ENCODE measurements at places on chromosomes 2 and 18.

GRCh38 chr18:31101183-31102024 lies 817 bp downstream of the DSC2 start:
- peak; percentile 83 for DNase-seq

DNA sequence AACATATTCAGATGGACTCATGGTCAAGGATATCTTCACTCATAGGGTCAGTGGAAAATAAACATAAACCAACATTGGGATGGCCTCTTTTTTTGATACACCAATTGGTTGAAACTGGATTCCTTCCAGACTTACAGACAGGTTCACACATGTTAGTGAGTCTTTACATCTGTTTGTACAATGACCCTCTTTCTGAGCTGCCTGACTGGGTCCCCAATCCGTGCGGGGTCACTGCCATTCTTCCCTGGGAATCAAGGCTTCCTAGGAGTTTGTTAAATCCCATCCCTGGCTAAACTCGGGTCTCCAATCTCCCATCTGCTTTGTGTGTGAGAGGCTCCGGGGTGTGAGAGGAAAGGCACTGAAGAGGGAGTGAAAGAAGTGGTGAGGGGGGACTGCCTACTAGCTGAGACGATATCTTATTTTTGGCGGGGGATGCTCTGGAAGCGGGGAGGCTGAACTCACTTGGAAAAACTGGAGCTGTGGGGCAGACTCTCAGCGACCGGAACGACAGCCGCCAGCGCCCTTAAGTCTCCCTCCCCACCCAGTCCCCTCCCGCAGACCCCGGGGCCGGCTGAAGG lies 487 bp downstream of the STARD6 start:
- DNase-seq = no peak

GRCh38 chr2:83650898-83651297 lies 808.2 kb downstream of the SUCLG1 start:
- no peak for DNase-seq

DNA sequence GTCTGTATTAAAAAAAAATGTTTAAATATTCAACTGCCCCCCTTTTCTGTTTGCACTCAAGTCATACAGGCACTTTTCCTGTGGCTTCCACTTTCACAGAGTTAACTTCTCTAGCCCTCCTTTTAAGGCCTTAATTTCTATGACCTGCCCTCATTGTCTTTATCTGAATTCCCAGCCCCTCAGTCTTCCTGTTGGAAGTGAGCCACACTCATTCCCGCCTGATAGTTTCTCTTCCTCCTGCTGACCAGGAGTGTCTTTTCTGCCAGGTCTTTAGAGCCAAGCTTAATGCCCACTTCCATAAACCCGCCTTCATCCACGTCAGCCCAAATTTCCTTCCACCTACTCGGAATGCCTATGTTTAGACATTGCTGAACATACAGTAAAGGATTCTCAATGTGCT lies 10.5 kb downstream of the COPS8 start:
- DNase-seq = no peak

GRCh38 chr18:58909521-58909920 lies 44.8 kb downstream of the ZNF532 start:
- no peak for DNase-seq

DNA sequence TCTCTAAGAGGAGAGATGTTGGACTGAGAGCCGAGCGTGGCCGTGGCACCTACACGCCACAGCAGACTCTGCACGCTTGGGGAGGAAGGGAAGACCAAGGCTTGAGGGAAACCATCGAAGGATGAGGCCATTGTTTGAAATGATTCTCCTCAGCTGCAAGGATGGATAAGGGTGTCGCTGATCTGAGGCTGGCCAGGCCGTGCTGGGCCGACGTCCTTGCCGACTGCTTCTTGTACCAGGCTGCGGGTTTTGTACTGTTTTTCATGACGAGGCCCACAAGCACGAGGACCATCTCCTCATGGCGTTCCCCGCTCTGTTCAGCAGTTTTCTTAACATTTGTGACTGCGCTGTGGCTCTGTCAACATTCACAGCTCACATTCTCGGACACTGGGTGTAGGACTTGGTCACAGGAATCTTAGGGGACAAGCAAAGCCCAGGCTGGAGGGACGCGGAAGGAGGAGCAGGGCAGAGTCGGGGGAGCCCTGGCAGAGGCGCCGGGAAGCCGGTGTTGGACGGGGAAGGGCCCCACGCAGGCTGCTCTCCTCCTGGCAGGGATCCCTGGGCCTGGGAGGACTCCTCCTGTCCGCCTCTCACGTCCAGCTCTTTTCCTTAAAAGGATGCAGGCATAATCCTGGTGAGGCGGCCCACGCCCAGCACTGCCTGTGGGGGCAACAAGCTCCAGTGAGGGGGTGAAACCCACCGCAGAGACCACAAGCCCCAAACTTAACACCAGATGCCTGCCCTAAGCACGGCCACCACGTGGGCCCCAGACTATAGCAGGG lies 259.0 kb upstream of the SALL3 start:
- DNase-seq = no peak

DNA sequence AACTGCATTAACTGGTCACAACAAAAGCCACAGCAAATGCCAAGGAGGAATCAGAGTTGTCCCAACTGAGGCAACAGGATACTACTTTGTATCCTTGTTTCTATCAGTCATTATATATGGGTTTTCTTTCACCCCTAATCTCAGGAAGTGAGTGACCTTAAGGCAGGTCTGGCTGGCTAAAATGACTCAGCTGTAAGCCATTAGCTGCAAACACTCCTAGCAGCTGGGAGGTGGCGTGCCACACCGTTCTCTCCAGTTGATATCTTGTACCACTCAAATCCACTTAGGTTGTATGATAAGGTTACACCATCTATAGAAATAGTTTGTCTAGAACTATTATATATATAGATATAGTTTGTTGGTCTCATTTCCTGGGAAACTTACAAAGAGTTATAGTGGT lies 171.1 kb upstream of the MC4R start:
- no peak for DNase-seq

DNA sequence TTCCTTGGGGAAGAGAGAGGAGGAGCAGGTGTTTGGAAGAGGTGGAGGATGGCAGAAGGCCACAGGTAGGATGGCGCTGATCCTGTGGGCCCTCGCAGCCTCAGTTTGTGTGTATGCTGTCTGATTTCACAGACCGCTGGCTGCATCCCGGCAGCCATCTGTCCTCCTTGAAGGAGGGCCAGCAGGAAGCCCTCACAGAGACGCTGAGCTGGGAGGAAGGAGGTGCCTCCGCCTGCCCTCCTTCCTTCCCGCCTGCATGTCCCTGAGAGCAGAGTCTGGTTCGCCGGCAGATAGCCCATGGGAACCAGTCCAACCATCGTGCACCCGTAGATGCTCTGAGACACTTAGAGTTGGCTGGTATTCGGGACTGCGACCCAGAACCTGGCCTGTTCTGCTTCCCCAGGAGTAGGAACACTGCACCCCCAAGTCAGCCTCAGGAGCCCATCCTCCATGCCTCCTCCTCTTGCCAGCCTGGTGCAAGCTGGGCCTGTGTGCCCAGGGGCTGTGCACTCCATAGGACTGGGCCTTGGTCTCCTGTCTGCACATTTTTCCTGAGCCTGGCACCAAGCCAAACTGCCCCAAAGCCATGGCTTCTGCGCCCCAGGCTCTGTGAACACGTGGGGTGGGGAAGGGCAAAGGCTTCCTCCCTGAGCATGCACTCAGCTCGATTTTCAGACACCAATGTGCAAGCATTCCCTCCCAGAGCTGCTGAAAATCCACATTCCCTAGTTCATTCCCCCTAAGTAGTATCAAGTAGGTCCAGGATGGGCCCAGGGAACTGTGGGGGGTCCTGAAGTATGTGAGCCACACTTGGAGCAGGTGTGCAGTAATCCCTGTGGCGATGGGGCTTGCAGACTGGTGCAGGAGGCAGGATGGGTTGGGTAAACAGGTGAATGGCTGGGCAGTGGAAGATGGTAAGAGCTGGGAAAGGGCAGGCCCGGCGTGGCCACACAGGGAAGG lies 115.6 kb downstream of the SEPTIN10 start:
- no peak for DNase-seq

- no peak for DNase-seq
Measured at GRCh38 chr18:45164551-45164950, 450.7 kb upstream of the SLC14A2 start.

DNA sequence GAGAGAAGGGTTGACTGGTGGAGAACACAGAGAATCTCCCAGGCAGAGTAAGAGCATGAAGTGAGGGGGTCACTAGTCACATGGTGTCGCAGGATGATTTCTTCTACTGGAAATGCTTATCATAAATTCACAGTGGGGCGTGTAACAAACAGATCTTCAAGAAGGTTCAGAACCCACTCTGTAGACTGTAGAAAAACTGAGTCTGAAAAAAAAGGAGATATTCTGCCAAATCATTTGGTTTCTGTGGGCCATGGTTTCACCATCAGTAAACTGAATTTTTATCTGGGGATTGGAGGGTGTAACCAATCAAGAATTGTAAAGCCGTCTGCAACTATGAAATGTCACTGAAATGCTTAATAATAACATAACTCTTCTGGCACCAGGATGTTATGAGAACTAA lies 15.0 kb downstream of the TPGS2 start:
- no peak for DNase-seq

DNA sequence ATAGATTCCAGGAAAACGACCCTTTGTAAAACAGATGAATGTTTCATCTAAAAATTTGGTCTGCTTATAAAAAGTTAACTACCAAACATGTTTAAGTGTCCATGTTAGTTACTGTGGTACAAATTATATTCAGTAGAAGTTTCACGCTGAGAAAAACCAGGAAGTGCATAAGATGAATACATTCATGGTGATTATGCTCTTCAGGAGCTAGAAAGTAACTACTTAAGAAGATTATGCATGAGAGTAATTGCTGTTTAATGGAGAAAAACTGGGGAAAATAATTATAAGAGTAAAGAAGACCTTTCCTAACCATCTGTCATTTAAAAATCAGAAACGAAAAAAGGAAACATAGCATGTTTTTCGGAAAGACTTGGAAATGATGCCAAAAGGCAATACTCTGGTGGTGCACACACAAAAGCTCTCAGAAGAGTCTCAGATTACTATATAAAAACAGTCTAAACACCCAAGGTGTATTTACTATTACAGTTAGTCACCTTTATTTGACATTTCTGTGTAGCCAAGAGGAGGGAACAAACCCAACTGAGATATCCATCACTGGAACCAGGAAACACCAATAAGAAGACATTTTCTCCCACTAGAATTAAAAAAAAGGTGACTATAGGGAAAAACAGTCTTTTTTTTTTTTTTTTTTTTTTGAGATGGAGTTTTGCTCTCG lies 38.8 kb upstream of the METTL21A start:
- DNase-seq = peak; percentile 25

DNA sequence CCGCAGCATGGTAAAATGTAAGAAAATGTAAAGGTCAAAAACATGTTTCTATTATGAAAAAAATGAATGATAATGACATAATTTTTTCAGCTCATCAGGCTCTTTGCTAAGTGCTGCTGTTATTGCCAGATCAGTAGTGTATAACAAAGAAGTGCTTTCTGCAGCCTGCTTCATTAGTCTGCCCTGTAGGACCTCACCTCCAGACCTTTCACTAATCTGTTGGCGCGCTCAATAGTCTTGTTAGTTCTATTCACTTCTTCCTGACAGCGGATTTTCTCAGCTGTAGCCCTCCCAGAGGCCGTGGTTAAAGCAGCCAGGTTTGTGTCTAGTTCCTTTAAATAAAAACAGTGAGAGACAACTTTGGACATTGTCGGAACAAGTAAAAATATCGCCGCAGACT lies 97.7 kb downstream of the CDCA7 start:
- no peak for DNase-seq

GRCh38 chr2:22795287-22795866 lies 589.6 kb upstream of the KLHL29 start:
- DNase-seq = no peak

DNA sequence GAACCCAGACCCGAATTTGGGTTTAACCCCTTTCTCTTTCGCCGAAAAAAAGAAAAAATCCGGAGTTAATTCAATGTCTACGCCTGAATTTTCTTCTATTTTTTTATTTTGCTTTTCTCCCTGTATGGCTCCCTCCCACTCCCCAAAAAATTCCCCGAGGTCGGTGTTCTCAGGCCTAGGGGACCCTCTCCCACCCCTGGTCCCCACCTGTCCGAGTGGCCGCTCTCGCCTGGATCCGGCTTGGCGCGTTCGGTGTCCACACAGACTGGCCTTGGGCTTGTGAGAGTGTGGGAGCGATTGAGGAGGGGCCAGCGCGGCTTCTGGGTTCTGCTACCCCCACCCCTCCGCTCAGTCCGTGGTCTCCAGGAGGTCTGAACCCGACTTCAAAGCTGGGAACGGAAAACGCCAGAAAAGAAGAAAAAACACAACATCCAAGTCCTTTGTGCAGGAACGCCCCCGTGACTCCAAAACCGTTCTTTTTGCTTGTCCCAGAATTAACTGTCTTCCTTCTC lies 5.7 kb upstream of the EN1 start:
- no peak for DNase-seq

DNA sequence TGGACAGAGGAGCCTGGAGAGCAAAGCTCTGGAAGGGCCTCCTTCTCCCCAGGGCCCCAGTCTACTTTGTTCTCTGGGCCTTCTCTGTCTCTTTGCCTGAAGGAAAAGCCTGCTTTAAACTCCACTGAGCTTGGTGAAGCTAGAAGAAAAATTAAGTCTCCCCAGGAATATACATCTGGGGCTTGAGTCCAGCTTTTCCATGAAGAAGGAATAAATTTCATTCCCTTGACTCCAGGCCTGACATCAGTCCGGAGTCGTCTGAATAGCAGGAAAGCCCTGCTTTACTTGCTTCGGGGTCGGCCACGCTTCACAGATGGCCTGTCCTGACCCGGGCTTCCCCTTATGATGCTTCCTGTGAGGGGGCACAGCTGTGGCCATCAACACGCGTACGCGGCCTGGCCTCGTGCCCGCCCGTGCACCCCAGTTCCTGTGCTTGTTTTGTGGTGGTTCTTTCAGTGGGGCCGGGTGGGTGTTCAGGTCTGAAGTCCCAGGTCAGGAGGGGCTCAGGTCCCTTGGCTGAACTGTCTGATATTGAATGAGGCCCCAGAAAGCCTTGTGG lies 73.6 kb downstream of the ACOXL start:
- DNase-seq = no peak

DNA sequence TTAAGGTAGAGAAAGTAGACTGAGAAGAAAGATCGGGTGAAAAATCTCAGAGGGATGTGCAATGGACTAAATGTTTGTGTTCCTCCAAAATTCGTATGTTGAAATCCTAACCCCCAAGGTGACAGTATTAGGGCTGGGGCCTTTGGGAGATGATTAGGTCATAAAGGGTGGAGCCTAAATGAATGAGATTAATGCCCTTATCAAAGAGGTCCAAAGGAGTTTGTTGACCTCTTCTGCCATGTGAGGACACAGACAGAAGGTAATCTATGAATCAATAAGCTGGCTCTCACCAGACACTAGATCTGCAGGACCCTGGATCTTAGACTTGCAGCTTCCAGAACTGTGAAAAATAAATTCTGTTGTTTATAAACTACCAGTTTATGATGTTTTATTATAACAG lies 2.7 kb upstream of the NMI start:
- DNase-seq = no peak
